ENCODE measurements at places on chromosomes 11 and 22.

DNA sequence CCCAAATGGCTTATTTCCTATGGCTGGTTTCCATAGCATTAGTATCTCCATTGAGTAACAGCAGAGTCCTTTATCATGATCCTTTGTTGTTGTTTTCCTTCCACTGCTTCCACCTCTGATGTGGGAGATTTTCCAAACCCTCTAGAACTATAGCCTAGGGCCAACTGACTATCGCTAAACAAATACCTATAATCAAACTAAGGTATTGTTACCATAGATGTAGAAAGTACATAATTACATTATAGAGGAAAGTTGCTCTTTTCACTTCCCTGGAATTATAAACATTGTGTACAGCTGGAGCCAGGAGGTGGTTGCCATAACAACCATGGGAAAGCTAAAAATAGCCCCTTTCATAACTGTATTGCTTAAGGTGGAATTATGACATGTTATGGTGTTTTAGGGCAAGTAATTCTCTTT lies 47.0 kb upstream of the ALKBH3 start:
- DNase-seq: peak; percentile 33

- DNase-seq: no peak
Measured at GRCh38 chr22:34763496-34763895, 302.5 kb upstream of the ISX start.

DNA sequence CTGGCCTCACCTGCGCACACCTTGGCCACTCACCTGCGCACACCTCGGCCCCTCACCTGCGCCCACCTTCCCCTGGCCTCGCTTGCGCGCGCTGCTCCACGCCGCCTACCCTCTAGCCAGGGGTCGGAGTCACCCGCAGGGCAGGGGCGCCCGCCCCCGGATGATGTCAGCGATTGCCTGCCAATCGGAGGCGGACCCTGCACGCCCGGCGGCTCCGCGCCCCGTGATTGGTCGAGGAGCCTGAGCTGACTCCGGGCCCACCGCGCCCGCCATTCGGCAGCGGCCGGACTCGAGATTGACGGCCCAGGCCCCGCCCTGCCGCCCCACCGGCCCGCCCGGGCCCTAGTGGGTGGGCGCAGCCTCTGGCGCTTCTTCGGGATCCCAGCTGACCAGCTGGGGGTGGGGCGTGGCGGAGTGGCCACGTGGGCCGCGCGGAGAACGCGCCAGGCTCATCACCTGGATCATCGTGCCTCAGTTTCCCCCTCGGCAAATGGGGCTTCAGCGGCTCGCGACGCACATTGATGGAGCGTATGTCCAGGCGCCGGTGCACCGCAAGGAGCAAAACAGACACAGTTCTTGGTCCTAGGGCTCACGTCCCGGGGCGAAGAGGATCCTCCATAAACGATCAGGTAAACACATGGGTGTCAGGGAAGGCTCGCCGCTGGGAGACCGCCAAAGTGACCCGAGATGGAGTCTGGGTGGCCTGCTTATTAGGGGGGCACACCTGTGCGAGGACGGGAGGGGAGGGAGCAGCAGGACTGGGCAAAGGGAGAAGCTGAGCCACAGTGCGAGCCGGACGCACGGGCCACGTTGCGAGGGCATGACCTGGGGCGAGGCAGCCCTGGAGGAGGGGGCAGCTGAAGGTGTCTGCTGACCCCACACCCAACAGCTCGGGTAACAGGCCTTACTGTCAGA lies at the start of gene DHCR7:
DHCR7 (minus strand) TSS at position 137 of the 915 bp plus-strand sequence. CDS start 3,441 bp downstream, outside the sequence.
- DNase-seq: peak; percentile 80

- DNase-seq: no peak
Measured at GRCh38 chr11:73398721-73399120, 22.5 kb downstream of the RELT start.

DNA sequence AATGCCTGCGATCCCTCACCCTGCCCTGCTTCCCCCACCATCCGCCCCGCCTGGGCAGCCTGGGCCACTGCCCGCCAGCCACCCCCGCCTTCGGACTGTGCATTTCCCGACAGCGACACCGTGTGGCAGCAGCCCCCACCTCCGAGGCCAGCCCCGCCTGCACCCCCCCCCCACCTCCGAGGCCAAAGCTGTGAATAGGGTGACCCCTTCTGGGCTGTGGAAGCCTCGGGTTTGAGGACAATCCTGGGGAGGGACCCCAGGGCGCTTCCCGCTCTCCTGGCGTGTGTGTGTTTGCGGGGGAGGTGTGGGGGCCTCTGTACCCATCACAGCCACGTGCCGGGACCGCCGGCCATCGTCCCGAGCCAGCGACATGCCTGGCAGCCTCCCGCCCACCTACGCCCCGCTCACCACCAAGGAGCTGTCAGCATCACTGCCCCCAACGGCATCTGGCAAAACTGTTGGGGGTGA lies 33.8 kb upstream of the PPARA start:
- DNase-seq: no peak

GRCh38 chr11:117107701-117108590 lies 9.7 kb upstream of the SIK3 start:
- no peak for DNase-seq

GRCh38 chr11:78424334-78425270 lies 7.0 kb upstream of the GAB2 start:
- no peak for DNase-seq

- no peak for DNase-seq
Measured at GRCh38 chr11:57375490-57375889, 5.5 kb downstream of the PRG3 start.

GRCh38 chr11:9130297-9130696 lies 38.9 kb upstream of the SCUBE2 start:
- DNase-seq: no peak

- no peak for DNase-seq
Measured at GRCh38 chr22:48098243-48098920, 1335.9 kb downstream of the TBC1D22A start.

DNA sequence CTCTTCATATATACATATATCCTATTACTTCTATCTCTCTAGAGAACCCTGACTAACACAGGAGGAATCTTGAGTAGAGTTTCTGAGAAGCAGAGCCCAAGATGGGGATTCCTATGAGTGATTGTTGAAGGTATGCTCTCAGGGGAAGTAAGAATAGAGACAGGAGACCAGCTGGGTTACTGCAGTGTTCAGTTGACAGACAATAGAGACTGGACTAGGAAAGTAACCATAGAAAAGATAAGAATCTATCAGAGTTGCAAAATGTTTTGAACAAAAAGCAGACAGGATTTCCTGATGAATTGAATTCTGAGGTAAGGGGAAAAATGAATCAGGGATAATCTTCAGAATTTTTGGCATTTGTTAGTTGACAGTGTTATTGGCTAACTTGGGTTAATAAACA lies 54.4 kb downstream of the SLC17A6 start:
- no peak for DNase-seq

DNA sequence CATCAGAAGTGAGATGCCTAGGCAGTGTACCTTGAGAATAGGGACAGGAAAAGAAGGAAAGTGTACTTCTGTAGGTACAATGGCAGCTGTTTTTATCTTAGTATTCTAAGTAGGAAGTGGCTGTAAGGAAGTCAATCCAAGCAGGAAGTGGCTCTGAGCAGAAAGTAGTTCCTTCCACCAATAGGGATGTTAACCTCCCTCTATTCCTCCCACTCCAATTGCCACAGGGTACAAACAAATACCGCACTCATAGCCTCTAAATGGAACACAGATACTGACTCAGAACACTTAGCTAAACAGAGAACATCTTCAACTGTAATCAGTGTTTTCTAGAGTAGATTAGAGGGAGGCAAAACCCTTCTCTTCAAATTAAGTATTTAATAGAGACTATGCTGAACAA lies 10.6 kb downstream of the LRRC55 start:
- no peak for DNase-seq

DNA sequence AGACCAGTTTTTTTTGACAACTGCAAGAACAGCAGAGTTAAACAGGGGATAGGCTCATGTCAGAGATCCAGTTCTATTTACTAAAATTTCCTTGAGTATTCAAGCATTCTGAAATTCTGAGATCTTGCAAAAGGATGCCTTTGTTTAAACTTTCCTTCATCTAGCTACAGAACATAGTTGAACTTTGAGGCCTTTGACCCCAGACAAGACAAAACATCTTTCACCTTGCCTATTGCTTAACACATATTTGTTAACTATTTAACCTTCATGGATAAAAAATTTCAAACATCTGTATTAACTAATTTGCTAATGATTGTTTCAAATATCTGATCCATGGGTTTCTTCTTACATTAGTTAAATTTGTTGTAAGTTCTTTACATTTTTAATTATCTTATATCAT lies 38.2 kb downstream of the GLYATL1 start:
- no peak for DNase-seq

- no peak for DNase-seq
Measured at GRCh38 chr11:26983645-26984044, 10.3 kb upstream of the FIBIN start.

GRCh38 chr11:23555085-23555484 lies 694.8 kb upstream of the CCDC179 start:
- no peak for DNase-seq

GRCh38 chr11:72754544-72755155 lies 2.4 kb upstream of the ARAP1 start:
- no peak for DNase-seq

GRCh38 chr11:127931803-127932202 lies 655.6 kb downstream of the ETS1 start:
- DNase-seq: no peak

- DNase-seq: no peak
Measured at GRCh38 chr11:19779740-19780139, 67.1 kb downstream of the NAV2 start.

DNA sequence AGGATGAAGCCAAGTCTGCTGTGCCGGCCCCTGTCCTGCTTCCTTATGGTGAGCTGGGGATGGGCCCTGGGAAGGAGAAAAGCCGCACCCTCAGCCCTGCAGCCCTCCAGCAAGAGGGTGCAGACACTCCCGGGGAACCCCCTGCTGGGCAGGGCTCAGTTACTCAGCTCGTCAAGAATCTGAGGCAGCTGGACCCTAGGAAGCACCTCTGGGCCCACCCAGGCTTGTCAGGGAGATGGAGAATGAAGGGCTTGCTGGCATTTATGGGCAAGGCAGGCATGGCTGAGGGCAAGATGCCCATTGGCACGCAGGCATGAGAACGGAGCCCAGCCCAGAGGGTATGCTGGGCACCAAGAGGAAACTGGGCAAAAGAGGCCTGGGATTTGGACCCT lies 12.9 kb downstream of the RELT start:
- DNase-seq: no peak

DNA sequence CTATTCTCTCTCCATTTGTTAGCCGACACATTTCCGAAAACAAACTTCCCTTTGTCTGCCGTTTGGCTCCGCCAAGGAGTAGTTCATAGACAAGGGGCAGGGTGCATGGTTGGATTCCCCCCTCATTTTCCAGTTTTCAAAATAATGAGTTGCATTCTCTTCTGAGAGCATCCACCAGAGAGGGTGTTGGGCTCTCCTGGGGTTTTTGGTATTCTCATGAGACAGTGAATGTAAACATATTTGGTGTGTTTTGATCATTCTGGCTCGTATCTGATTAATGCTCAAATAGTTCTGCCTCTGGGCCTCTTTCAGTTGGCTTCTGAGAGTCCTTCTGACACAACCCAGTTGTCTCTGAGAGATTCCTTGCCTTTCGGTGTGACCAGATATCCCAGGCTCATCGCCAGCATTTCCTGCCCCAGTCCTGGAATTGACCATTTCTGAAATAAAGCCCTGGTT lies 21.7 kb downstream of the GRAMD4 start:
- DNase-seq: no peak

DNA sequence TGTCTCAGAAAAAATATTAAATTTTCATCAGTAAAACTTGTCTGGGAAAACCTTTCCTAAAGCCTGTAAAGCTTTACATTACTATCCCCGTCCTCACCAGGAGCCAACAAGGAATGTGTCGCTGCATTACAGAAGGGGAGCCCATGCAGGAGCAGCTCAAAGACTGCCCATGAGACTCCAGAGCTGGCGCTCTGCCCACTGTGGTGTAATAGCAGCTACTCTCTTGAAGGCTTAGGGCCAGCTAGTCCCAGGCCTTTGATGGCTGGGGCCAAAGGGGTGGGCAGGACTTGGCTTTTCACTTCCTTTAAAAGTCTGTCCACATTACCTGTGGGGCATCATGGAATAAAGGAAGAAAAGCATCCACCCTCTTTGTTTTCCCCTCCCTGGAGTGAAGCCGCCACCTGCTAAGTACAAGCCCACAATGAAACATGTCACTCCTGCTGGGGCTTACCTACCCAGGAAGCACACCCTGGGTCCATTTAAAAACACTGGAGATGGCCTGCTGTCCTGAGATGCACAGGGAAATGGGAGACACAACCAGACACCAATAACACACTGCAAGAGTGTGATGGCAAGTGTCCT lies 150.7 kb downstream of the ADAMTS15 start:
- DNase-seq: no peak

DNA sequence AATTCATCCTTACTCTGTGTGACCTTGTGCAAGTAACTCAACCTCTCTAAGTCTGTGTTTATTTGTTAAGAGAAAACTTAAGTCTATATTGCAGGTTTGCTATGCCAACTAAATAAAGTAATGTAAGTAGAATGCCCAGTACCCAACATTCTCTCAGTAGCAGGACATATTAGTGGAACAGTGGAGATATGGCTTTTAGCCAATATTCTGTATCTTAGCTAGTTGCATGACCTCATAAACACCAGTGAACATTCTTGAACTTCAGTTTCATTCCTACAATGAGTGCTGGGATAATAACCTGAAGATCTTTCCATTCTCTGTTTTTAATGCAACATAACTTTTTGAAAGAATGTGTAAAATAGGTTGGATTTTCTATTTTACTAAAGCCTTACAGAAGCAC lies 77.0 kb downstream of the RAB38 start:
- DNase-seq: no peak

- peak; percentile 49 for DNase-seq
Measured at GRCh38 chr22:50506611-50507420, 686 bp downstream of the LMF2 start.

GRCh38 chr11:30855383-30856006 lies 269.3 kb upstream of the MPPED2 start:
- DNase-seq: no peak

GRCh38 chr11:130420478-130421198 lies 7.8 kb downstream of the ADAMTS8 start:
- DNase-seq: no peak

GRCh38 chr11:20415432-20415831 lies 27.9 kb downstream of the PRMT3 start:
- no peak for DNase-seq

DNA sequence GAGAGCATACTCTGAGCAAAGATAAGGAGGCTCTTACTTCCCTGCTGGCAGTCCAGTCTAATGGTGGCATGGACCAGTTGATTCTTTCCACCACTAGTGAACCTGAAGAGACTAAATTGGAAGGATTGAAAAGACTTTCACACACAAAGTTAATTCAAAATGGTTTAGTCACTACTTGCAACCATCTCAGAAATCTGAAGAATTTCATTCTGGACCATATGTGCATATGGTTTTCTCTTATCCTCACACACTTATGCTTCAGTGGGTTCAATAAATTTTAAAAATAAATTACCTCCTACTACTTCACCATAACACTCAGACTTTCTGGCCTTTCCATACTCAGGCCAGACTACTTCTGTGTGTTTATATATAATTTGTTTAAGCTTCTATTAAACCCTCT lies 44.7 kb downstream of the CADM1 start:
- DNase-seq: no peak

GRCh38 chr22:39444247-39444800 lies 12.5 kb upstream of the MGAT3 start:
- DNase-seq: no peak

- DNase-seq: no peak
Measured at GRCh38 chr11:1470681-1471611, 15.6 kb downstream of the MOB2 start.
